Activated CD8-positive, alpha-beta T cell treated with anti-CD3 and anti-CD28 coated beads, Interleukin-2, amount 10 ng/mL, durations not matched to agents 7 days and 5 days (primary cell): ENCODE measurements at places on chromosomes 3 and 15. TPM values are rescaled to one million over a fixed set of nuclear protein-coding genes. Genes with fewer than 3 reads are reported as not detected.

DNA sequence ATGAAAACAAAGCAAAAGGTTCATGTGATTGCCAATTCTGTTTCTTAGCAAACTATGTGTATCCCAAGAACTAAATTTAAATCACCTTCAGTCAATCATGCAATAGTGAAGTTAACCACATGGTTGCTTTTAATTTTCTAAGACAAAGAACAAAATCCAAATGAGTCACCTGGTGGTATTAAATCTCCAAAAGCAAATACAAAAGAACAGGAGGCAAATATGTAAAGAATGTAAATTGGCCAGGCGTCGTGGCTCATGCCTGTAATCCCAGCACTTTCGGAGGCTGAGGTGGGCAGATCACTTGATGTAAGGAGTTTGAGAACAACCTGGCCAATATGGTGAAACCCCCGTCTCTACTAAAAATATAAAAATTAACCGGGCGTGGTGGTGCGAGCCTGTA lies 54.2 kb upstream of the PIK3R4 start:
- no peaks in the 10 kb centered on the region for H3K4me1 ChIP-seq
- H3K36me3 ChIP-seq: no peaks in the 10 kb centered on the region
- H3K27ac ChIP-seq: no peak overlapping the region
- no peak overlapping the region for H3K4me3 ChIP-seq

GRCh38 chr3:184742676-184743135 lies 30.8 kb upstream of the MAGEF1 start:
- H3K4me1 ChIP-seq: peaks cover 3% of the 10 kb centered on the region
- H3K4me3 ChIP-seq: no peak overlapping the region
- no peak overlapping the region for H3K27ac ChIP-seq
- no peaks in the 10 kb centered on the region for H3K36me3 ChIP-seq
- peaks cover 10% of the 10 kb centered on the region for H3K27me3 ChIP-seq
- DNase-seq: no peak

- peaks cover 2% of the 10 kb centered on the region for H3K4me1 ChIP-seq
- no peak overlapping the region for H3K4me3 ChIP-seq
- no peaks in the 10 kb centered on the region for H3K36me3 ChIP-seq
- H3K27me3 ChIP-seq: peaks cover 22% of the 10 kb centered on the region
- H3K27ac ChIP-seq: no peak overlapping the region
- no peak for DNase-seq
Observed at GRCh38 chr15:77815015-77815414, 182.3 kb upstream of the LINGO1 start.

- no peak overlapping the region for H3K4me3 ChIP-seq
- DNase-seq: no peak
- peaks cover 48% of the 10 kb centered on the region for H3K27me3 ChIP-seq
Observed at GRCh38 chr15:73694419-73694818, 10.2 kb downstream of the CD276 start.

- H3K27ac ChIP-seq: no peak overlapping the region
- H3K27me3 ChIP-seq: peaks cover 30% of the 10 kb centered on the region
- no peak overlapping the region for H3K4me3 ChIP-seq
- H3K4me1 ChIP-seq: no peaks in the 10 kb centered on the region
Observed at GRCh38 chr15:94127006-94127405, 104.4 kb upstream of the MCTP2 start.

- no peaks in the 10 kb centered on the region for H3K36me3 ChIP-seq
- no peak for DNase-seq
- H3K27me3 ChIP-seq: no peaks in the 10 kb centered on the region
- H3K4me3 ChIP-seq: no peak overlapping the region
- no peaks in the 10 kb centered on the region for H3K4me1 ChIP-seq
Observed at GRCh38 chr15:56552659-56553058, 87.7 kb upstream of the MNS1 start.

Gene TGM5
- 0.31 TPM for total RNA-seq

Gene C3orf85
- total RNA-seq: not detected

Gene CAMKV
- not detected for total RNA-seq

Gene CCRL2
- total RNA-seq: 10.1 TPM
